ENCODE measurements at places on chromosomes 5 and 9.

GRCh38 chr5:148063861-148064260, at the start of gene SPINK5:
Gene SPINK5, plus strand, starts transcription at chr5:148063980. Its CDS starts 65 bp downstream, at chr5:148064045.
- H3K27ac ChIP-seq: no peak within 1 kb of the TSS
- H3K36me3 ChIP-seq: no peaks in the 10 kb centered on the region
- DNase-seq: no peak
- no peak within 1 kb of the TSS for H3K4me3 ChIP-seq

DNA sequence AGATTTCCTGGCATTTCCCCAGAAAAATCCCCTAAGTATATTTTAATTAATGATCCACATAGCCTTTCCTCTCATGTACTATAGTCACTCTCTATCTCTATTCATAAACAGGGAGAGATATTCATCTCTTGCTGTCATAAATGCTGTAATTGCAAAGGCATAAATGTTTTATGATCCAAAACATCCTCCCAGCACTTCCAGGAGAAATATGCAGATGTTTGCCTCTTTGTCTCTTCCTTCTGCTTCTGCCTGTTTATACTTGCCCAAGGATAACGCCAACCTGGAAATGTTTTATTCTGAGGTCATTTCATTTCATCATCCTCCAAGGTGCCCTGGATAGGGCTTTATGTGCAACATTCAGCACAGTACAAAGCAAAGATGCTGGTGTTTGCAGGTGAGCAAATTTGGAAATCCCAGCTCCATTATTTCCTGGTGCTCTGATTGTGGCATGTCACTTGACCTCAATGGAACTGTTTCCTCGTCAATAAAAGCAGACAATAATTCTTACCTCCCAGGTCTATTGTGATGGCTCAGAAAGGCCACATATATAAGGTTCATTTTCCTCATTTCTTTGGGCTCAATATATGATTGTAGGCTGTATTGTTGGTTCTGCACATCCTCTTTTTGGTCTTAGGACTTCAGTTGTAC, 6.9 kb downstream of the TNFSF15 start:
- no peaks in the 10 kb centered on the region for H3K4me1 ChIP-seq
- no peaks in the 10 kb centered on the region for H3K36me3 ChIP-seq
- H3K4me3 ChIP-seq: no peak overlapping the region
- no peak for DNase-seq
- no peaks in the 10 kb centered on the region for H3K27me3 ChIP-seq

- no peaks in the 10 kb centered on the region for H3K4me1 ChIP-seq
- H3K36me3 ChIP-seq: no peaks in the 10 kb centered on the region
- no peak overlapping the region for H3K4me3 ChIP-seq
These were observed 91.4 kb downstream of the NSUN2 start for GRCh38 chr5:6541256-6542013.

GRCh38 chr5:148794275-148794674, 32.1 kb upstream of the ADRB2 start:
- no peaks in the 10 kb centered on the region for H3K4me1 ChIP-seq
- H3K27me3 ChIP-seq: no peaks in the 10 kb centered on the region
- H3K4me3 ChIP-seq: no peak overlapping the region
- no peak for DNase-seq
- H3K36me3 ChIP-seq: no peaks in the 10 kb centered on the region

DNA sequence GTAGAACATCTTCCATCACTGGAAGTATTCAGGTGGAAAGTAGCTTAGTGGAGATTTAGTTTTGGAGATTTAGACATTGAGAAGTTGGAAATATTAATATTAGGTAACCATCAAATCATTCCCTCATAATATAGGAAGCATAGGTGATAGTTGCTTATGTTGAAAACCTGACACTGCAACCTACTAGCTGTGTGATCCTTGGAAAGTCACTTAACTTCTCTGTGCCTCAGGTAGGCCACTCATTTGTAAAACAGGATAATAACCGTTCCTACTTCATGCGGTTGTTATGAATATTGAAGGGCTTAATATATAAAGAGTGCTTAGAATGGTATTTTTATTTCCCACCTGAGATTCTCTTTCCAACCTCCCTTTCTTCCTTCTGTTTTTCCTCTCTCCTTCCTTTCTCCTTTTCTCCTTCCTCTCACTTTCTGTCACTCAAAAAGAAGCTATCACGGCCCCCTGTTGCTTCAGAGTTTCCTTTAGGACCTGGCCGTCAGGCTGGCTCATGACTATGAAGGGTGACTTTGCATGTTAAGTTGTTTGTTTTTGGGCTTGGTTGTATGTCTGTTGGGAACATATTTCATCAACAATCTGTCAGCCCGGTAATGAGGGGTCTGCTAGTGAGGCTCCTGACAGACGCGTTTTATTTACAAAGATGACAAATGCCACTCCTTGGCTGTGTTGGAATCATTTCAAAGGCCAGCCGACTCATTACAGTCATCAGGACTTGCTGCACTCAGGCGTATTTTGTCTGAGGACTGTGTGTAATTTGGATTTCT, 31.0 kb downstream of the DOCK2 start:
- H3K27ac ChIP-seq: no peak overlapping the region
- no peak for DNase-seq
- no peaks in the 10 kb centered on the region for H3K4me1 ChIP-seq
- no peaks in the 10 kb centered on the region for H3K27me3 ChIP-seq
- H3K4me3 ChIP-seq: no peak overlapping the region
- H3K36me3 ChIP-seq: no peaks in the 10 kb centered on the region

- no peaks in the 10 kb centered on the region for H3K27me3 ChIP-seq
- no peak for DNase-seq
- H3K4me3 ChIP-seq: no peak overlapping the region
- H3K4me1 ChIP-seq: no peaks in the 10 kb centered on the region
- no peaks in the 10 kb centered on the region for H3K36me3 ChIP-seq
These were observed 24.3 kb upstream of the TEX10 start for GRCh38 chr9:100377015-100377414.

DNA sequence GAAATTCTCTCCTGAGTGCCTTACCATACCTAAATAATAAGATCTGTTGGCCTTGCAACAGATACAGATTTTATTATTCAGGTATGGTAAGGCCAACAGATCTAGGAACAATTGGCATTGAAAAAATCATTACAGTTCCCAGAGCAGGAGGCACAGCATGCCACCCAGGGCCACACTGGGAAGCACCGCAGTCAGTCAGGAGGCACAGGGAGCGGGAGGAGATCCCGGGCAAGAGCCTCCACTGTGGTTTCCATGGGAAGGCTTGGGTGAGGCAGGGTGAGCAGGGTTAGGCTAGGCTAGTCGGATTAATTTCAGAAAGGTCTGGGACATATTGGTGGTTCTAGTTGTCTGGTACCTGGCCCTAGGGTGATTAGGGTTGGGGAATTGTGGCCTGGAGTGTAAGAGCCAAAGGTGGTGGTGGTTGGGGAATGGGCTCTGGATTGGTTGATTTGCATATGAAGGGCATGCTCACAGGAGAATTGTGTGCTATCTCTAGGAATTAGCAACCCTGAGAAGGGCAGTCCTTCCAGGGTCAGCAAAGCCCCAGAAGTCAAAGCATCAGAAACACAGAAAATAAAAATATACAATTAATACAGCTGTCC, 111.4 kb downstream of the PDE8B start:
- H3K27ac ChIP-seq: no peak overlapping the region
- no peak for DNase-seq
- H3K27me3 ChIP-seq: no peaks in the 10 kb centered on the region
- H3K36me3 ChIP-seq: no peaks in the 10 kb centered on the region

GRCh38 chr5:133274597-133274935, 222.8 kb downstream of the HSPA4 start:
- H3K27me3 ChIP-seq: no peaks in the 10 kb centered on the region
- no peaks in the 10 kb centered on the region for H3K4me1 ChIP-seq
- no peak overlapping the region for H3K27ac ChIP-seq
- DNase-seq: no peak
- H3K4me3 ChIP-seq: no peak overlapping the region

DNA sequence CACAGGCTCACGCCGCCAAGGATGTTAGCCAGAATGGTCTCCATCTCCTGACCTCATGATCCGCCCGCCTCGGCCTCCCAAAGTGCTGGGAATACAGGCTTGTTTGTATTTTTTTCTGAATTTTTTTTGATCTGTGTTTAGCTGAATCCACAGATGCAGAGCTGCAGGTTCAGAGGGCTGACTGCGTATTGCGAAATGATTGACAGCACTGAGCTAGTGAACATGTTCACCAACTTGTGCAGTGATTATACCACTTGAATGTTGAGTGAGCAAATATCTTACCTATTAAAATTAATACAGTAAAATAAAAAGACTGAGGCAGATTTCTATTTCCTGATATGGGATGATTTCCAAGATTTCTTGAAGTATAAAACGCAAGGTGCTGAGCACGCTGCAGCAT, 123.1 kb upstream of the PHYKPL start:
- no peaks in the 10 kb centered on the region for H3K36me3 ChIP-seq
- H3K4me1 ChIP-seq: peaks cover 8% of the 10 kb centered on the region
- H3K27ac ChIP-seq: no peak overlapping the region
- H3K27me3 ChIP-seq: no peaks in the 10 kb centered on the region
- DNase-seq: no peak
- H3K4me3 ChIP-seq: no peak overlapping the region

DNA sequence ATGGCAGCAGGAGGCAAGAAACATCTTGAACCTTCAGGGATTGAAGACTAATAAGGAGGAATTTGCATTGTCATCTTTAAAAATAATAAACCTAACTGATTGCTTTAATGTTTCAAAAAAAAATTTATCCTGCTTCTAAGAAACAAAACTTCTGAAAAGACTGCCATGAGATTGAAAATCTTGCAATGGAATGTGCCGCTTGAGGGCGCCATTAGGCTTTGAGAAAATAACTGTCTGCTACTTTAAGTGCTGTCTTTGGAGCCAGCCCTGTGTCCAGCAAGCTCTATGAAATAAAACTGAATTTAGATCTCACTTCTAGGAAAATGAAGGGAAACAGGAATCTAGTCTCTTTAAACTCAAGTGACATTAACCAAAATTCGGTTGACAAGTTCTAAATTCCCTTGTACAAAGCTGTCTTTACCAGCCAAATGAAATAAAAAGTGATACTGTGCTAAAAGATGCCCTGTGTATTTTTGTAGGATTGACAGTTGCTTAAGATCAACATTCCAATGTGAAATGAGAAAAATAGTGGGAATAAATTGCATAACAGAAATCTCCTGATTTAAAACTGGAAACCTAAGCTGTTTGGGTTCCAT, 79.4 kb downstream of the ESM1 start:
- no peak overlapping the region for H3K4me3 ChIP-seq
- peak; percentile 73 for DNase-seq
- H3K36me3 ChIP-seq: no peaks in the 10 kb centered on the region
- no peak overlapping the region for H3K27ac ChIP-seq
- no peaks in the 10 kb centered on the region for H3K4me1 ChIP-seq
- H3K27me3 ChIP-seq: no peaks in the 10 kb centered on the region

GRCh38 chr5:138955013-138955660, 80.0 kb upstream of the LRRTM2 start:
- H3K4me1 ChIP-seq: peaks cover 60% of the 10 kb centered on the region
- peak overlapping the region; percentile 85 for H3K27ac ChIP-seq
- no peak for DNase-seq
- H3K27me3 ChIP-seq: no peaks in the 10 kb centered on the region
- no peak overlapping the region for H3K4me3 ChIP-seq

- H3K36me3 ChIP-seq: no peaks in the 10 kb centered on the region
- H3K27me3 ChIP-seq: no peaks in the 10 kb centered on the region
These were observed 84.2 kb upstream of the ERCC6L2 start for GRCh38 chr9:95791286-95791685.

DNA sequence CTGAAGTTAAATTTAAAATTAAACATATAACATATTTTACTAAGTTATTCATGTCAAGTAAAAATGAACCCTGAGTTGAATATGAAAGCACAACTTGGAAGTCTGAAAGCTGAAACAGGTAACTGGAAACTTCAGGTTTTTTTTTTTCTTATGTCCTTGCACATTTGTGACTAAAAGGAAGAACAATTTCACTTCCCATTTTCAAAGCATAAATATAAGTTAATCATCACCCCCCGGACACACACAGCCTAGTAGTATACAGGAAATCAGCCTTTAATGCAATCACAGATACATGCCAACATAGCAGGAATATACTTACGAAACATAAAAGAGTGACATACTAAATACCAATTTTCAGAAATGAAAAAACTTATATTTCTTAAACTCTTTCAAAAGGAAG, 225.9 kb downstream of the RFX3 start:
- no peak overlapping the region for H3K4me3 ChIP-seq
- no peaks in the 10 kb centered on the region for H3K27me3 ChIP-seq
- H3K27ac ChIP-seq: no peak overlapping the region

- H3K4me3 ChIP-seq: no peak overlapping the region
- DNase-seq: no peak
- H3K27me3 ChIP-seq: no peaks in the 10 kb centered on the region
- no peak overlapping the region for H3K27ac ChIP-seq
These were observed 39.5 kb downstream of the PLPP1 start for GRCh38 chr5:55495216-55495615.

DNA sequence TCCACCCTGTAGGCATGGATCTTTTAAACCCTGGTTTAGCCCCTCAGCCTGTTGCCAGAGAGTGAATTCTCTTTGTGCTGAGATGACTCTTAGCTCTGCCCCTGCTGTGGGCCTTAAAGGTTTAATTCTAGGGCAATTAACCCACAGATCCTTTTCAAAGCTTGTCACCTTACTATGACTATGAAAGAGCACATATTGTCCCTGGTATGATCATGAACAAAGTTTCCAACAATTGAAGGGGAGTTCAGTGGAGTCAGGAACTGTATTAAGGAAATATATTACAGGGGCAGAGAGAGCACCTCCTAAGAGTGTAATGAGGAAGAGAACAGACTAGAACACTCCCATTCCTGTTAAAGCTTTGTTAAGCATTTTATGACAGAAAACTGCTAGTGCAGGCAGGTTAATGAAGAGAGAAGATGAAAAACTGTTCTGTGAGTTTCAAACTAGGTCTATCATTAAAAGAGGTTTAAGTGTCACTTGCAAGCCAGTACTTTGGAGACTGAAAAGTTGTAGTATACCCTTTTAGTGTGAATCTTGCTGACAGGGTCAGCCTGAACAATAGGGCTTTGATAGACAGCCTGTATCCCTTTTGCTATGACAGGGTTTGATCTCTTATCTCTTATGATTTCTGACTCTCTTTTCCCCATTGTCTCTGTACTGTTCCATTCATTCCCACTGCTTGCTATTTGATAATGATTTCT, 104.2 kb upstream of the ELL2 start:
- no peak overlapping the region for H3K27ac ChIP-seq
- no peaks in the 10 kb centered on the region for H3K27me3 ChIP-seq
- no peak for DNase-seq
- H3K36me3 ChIP-seq: no peaks in the 10 kb centered on the region

Data from right atrium auricular region (tissue), 2 donors.